H7 (cell line): ENCODE measurements at places on chromosomes 6 and 20.

DNA sequence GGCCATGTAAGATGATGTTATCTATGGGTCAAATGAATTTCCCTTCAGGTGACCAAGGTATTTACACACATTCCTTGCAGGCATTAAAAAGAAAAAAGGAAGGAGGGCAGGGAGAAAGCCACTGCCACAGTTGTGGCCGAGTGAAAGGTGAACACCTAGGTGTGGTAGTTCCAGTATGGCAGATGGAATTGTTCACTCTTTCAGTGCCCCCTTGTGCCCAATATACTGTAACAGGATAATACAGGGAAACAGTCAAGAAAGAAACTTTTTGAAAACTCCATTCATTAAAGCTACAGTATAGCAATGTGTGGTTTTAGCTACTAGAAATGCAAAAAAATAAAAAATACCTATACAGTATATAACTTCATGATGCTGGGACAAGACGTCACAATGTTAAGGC lies 52.1 kb downstream of the BMP2 start:
- no peak for DNase-seq

- DNase-seq = no peak
Observed at GRCh38 chr20:51400051-51400926, 142.2 kb downstream of the NFATC2 start.

- no peak for DNase-seq
Observed at GRCh38 chr20:31718952-31719643, 3.6 kb downstream of the BCL2L1 start.

- DNase-seq = no peak
Observed at GRCh38 chr6:72328775-72329174, 293.1 kb upstream of the KCNQ5 start.

DNA sequence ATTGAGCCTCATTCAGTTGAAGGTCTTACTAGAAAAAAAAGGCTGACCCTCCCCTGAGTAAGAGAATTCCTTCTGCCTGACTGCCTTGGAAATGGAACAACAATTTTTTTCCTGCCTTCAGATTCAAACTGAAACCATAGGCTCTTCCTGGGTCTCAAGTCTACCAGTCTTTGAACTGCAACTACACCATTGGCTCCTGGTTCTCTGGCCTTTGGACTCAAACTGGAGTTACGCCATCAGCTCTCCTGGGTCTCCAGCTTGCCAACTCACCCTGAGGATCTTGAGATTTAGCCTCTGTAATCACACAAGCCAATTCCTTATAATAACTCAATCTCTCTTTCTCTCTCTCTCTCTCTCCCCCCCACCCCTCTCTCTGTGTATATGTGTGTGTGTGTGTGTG lies 36.0 kb upstream of the SNX9 start:
- no peak for DNase-seq

DNA sequence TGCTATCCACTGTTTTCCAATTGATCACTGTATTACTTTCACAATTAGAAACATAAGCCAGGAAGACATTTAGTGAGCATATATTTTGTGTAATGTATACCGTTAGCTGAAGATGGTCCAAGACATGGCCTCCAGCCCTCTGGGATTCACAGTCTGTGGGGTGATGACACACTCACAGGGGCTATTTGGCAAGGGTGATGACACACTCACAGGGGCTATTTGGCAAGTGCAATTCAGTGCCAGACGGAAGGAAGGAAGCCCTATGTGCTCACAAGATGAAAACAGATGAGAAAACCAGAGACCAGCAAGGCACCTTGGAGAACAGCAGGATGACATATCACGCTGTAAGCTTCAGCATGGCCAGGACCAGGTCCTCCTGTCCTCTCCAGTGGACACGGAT lies 183.7 kb downstream of the MBOAT1 start:
- DNase-seq = no peak

GRCh38 chr6:44217332-44218143 lies 812 bp downstream of the MYMX start:
- peak; percentile 63 for DNase-seq

- DNase-seq = peak; percentile 91
Observed at GRCh38 chr20:63442100-63442493, 30.4 kb downstream of the KCNQ2 start.
